Right hindlimb (tissue), 1 donor: ENCODE measurements at places on chromosomes 7 and 10.

- DNase-seq = peak; percentile 22
These were observed 178.2 kb upstream of the NRG3 start for GRCh38 chr10:81696609-81697388.

DNA sequence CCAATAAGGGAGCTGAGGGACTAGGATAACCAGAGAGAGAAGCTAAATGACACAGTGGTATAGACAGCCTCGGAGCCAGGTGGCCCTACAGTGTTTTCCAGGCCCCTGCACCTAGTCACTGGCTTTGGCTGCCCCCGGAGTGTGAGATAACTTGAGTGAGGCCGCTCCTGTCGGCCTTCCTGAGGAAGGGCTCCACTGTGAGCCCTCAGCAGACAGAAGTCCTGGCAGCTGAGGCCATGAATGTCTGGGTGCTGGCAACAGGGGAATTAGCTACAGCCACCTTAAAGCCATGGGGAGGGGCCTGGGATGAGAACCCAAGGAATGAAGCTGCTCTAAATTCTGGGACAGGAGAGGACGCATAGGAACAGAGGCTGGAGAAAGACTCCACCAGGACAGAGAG lies 4.6 kb upstream of the GDF10 start:
- DNase-seq = peak; percentile 9

DNA sequence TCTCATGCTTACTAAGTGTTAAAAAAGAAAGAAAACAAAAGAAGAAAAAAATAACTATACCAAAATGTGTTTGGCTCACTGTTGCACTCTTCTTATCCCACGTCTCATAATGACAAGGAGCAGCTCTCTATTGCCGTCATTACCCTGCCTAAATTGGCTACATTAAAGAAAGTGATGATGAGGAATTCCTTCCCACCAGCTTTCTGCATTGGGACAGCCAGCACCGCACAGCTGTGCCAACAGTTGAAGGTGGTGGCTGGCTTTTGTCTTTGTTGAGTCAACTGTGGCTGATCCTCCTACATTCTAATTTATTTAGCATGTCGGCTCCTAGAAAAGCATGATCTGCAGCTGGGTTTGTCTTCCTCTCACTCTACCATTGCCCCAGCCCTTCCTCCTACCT lies 751.8 kb downstream of the KCNMA1 start:
- DNase-seq = no peak

GRCh38 chr7:47357863-47358262 lies 224.0 kb downstream of the TNS3 start:
- no peak for DNase-seq

GRCh38 chr10:88922041-88922440 lies 30.5 kb downstream of the ACTA2 start:
- DNase-seq = no peak

GRCh38 chr10:13893926-13894325 lies 307.2 kb downstream of the PRPF18 start:
- no peak for DNase-seq

GRCh38 chr10:77168161-77168560 lies 469.4 kb downstream of the KCNMA1 start:
- no peak for DNase-seq

DNA sequence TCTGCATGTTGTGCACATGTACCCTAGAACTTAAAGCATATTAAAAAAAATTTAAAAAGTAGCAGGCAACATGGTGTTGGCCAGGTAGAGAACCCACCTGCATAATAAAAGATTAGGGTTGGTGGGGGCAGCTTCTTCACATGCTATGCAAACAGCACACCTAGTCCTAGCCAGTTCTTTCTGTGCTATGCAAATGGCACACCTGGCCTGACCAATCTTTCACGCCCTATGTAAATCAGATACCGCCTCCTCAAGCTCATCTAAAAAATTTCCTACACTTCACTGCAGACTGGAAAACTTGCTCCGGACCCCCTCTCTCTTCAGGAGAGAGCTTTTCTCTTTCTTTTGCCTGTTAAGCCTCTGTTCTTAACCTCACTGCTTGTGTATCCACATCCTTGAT lies 14.5 kb upstream of the PIP start:
- no peak for DNase-seq

DNA sequence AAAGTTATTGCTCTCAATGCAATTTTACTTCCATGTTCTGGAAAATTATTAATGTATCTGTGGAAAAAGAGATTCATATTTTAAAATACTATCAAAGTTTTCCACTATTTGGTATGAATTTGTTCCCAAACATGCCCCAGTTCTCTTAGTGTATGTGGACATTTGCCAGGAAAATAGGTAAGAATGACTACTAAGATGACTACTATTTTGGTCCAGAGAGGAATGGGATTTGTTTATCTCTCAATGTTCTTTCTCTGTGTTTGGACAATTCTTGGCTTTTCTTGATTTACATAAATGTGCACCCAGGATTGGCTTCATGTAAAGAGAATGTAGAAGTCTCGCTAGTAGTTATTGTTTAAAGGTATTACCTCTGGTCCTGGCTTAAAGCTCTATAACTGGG lies 60.3 kb upstream of the POT1 start:
- no peak for DNase-seq

- DNase-seq = no peak
These were observed 74.0 kb downstream of the WNT2 start for GRCh38 chr7:117248829-117249228.

DNA sequence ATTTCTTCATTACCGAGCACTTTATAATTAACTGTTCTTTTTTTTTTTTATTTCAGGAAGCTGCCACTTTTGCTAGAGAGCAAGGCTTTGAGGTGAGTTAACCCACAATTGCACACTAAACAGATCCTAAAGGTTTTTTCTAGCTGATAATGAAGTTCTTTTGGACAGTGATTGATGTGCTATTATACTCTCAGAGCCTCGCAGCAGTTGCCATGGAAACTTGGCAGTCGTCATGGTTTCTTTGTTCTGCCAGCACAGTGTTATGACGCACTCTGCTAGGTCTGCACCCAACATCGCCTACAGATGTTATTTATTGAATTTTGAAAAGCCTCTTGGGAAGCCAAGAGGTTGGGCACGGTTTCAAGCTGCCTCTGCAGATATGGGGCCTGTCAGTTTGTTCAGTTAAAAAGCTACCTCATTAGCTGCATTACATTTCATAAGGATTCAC lies 237.2 kb upstream of the KAT6B start:
- peak; percentile 84 for DNase-seq

- DNase-seq = no peak
These were observed 53.6 kb upstream of the DYNC1I1 start for GRCh38 chr7:95718577-95719410.

GRCh38 chr10:97367126-97367649 lies 32.7 kb upstream of the FRAT2 start:
- no peak for DNase-seq

- DNase-seq = no peak
These were observed 11.3 kb upstream of the AKR1C2 start for GRCh38 chr10:5014936-5015335.

DNA sequence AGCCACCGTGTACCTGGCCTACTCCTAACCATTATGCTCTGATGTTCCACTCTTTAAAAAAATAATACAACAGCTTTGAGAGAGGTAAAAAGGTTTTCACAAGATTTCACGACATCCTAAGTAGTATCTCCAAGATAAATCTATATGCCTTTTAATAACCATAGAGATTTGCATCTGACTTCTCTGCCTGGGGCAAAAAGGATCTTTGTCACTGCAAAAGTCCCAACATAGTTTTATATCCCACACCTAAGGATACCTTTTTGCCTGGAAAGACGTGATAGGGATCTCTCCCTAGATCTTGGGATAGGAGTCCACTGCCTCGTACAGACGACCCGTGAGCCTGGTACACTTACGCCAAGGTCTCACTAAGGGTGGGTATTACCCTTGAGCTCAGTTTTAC lies 31.4 kb upstream of the SVIL start:
- DNase-seq = no peak

DNA sequence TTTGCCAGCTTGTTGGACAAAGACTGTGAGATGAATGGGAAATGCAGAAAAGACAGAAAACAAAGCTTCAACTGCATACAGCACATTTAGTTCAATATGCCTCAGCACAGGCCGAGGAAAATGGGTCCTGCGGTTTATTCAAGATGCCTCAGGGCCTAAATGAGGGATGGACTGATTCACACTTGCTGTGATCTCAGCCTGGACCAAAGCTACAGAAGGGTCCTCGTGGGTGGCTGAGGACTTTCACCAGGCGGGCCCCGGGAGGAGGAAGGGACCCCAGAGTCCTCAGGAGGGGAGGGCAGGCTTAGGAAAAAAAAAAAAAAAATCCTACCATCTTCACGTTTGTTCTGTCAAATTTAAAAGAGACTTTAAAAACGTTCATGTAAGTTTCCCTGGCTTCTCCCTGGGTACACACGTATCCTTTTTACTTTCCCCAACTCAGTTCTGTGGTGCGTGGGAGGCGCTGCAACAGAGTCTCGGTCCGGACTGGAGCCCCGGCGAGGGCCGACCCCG lies 624 bp upstream of the ZNF783 start:
- no peak for DNase-seq

DNA sequence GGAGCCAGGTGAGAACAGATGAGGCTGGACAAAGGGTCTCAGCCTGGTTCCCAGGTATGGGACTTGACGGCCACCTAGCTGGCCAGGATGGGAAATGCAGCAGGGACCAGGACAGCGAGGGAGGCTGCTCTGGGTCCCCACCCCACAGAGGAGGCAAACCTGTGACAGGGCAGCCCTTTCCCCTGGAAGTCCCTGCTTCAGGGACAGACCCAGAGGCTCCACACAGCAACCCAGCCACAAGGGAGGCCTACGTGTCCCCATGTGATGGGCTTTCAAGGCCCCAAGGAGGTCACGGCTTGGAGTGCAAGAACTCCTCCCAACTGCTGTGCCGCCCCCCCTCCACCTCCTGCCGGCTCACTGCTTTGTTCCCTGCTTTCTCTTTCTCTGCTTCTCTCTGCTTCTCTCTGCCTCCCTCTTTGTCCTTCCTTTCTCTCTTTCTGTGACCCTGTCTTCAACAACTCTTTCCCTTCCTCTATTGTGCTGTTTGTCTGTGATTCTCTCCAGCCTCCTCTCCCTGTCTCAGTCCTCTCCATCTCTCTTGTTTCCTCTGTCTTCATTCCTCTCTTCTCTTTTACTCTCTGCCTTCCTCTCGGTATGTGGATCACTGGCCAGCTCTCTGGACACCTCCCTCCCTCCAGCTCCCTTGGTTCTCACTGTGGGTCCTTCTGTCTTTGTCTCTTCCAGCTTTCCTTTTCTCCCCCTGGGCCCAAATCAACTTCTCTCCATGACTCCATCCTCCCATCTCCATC lies 9.6 kb upstream of the EIF5AL1 start:
- DNase-seq = no peak

- no peak for DNase-seq
These were observed 35.3 kb downstream of the NET1 start for GRCh38 chr10:5447611-5448071.

DNA sequence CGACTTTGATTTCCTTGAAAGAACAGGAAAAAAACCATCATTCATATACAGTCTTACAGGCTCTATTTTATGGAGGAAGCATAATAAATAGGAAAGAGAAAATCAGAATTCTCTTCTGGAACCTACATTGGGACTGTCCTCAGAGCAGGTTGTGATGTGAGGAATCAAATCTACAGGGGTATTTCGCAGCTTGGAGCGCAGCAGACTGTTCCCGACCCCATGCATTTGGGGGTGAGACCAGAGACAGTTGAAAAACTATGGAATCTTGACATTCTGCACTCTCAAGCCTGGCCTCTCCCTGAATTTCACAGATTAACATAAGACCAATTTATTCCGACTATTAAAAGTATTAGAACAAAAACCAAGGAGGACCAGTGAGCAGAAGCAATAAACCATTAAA lies 93.3 kb upstream of the PRSS58 start:
- DNase-seq = no peak

DNA sequence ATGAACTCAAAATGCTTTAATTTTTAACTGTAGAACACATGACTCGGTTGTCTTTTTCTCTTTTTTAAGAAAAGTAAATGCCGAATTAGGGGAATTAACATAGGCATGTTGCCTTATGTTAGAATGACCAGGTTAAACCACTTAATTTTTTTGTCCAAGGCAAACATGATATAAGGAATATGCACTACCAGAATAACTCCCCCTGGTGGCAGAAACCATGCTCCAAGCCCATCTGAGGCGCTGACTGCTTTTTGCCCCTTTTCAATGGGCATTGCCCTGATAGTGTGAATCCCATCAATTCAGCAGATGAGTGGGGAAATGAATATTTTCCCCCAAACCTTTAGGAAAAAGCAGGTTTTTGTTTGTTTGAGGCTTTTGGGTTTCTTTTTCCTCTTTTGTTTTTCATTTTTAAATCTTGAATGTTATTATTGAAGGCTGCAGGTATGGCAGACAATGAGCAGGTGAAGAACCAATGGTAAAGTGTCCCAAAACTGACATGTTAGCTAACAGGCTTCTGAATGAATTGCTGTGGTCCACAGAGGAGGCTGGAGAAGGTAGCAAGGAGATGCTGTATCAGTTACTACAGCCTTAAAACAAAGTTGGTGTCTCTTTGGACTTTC lies 284.3 kb downstream of the SORCS3 start:
- no peak for DNase-seq

GRCh38 chr7:519484-520390 lies at the start of gene PDGFA:
PDGFA (minus strand) TSS chr7:519846; CDS start chr7:519001, 845 bp downstream.
- peak; percentile 76 for DNase-seq

DNA sequence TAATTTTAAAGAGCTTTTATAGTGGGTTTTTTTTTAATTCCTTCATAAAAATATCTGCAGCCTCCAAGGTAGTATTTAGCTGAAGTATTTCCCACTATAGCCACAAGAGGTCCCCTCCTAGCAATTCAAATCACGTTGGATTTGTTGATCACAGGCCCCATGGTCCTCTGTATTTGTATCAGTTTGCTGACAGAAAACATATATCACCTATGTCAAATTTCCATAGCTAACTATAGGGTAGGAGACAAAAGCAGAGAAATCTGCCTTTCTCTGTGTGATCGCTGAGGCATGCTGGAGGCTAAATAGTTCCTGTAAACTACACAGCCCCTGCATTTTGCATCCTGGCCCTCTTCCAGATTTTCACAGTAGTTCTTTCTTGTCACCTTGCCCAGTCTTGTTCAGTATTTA lies 1.7 kb upstream of the CTNNA3 start:
- peak; percentile 25 for DNase-seq

- no peak for DNase-seq
These were observed 48.3 kb downstream of the PROSER2 start for GRCh38 chr10:11871466-11871865.

DNA sequence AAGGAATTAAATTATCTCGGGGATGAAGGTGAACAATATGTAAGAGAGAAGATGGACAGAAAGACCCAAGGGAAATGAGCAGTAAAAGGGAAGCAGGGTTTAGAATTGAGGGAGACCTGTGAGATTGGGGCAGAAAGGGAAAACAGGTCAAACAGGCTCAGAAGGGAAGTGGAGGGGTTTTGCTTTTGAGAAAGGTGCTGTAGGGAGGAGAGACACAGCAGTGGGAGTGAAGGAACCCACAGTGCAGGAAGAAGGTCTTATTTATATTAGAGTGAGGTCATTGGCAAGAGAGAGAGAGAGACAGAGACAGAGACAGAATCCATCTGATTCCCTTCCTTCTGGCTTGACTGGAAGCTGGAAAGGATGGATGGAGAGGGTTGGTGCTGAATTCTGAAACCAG lies 3.5 kb upstream of the TCAF1 start:
- DNase-seq = no peak
